Stimulated activated naive CD8-positive, alpha-beta T cell treated with anti-CD3 and anti-CD28 coated beads, Interleukin-15, Interleukin-2, amounts not matched to agents 100 U/mL and 50 U/mL, for 24 hours (primary cell): ENCODE measurements at places on chromosomes 11 and 22.

DNA sequence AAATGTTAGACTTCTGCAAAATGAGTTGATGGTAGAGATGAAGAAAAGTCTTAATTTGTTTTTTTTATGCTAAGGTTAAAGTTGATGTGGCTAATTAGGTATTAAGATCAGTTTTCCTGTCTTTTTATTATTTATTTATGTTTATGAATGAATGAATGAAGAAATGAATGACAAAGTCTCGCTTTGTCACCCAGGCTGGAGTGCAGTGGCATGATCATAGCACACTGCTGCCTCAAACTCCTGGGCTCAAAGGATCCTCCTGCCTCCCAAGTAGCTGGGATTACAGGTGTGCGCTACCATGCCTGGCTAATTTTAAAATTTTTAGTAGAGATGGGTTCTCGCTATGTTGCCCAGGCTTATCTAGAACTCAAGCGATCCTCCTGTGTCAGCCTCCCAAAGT lies 29.2 kb downstream of the MTMR3 start:
- no peak for DNase-seq

GRCh38 chr11:75100314-75100713 lies 3.6 kb upstream of the OR2AT4 start:
- peak; percentile 34 for DNase-seq

DNA sequence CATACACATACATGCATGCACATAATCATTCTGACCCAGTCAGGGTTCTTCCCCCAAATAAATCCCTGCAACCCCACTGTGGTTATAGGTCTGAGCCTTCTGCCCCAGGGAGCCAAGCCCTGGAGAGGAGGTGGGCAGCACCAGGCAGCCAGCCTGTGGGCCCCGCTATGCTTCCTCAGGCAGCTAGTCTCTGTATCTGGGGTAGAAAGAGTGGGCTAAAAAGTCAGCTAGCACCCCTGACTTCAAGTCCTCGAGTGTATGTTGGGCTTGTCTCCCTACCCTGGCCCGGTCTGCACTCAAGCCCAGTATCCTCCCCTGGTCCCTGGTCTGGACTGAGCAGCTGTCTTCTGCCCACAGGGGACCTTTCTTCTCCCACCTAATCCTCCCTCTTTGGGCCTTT lies 28.0 kb downstream of the KCNQ1OT1 start:
- DNase-seq: no peak

DNA sequence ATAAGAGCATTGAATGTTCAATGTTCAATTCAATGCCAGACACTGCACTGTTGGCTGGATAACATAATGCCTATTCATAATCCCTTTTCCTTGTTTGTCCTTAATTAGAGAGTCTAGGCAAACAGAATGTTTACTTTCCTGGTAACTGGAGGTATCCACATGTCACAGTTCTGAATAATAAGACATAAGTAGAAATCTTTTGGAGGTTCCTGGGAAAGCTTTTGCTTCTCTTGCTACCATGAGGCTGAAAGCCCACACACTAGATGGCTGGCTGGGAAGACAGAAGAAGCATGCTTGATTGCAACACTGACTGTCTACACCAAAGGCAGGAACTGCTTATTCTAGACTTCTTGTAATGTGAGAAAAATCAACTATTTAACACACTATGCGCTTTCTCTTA lies 79.5 kb downstream of the GAB2 start:
- no peak for DNase-seq

DNA sequence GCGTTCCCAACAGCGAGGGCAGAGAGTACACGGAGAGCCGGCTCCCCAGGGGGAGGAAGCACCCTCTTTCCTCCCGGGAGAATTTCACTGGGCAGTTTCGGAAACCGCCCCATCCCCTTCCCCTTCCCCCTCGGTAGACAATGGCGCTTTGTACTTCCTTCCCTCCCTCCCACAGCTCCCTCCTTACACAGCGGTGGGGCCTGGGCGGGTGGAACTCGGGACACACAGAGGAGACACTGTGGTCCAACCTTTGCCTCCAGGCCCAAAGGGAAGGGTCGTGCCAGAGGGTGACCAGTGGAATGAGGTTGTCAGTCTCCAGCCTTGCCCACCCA lies 4.3 kb downstream of the SMTN start:
- no peak for DNase-seq

GRCh38 chr22:38419121-38419857 lies 35.7 kb downstream of the KCNJ4 start:
- no peak for DNase-seq

DNA sequence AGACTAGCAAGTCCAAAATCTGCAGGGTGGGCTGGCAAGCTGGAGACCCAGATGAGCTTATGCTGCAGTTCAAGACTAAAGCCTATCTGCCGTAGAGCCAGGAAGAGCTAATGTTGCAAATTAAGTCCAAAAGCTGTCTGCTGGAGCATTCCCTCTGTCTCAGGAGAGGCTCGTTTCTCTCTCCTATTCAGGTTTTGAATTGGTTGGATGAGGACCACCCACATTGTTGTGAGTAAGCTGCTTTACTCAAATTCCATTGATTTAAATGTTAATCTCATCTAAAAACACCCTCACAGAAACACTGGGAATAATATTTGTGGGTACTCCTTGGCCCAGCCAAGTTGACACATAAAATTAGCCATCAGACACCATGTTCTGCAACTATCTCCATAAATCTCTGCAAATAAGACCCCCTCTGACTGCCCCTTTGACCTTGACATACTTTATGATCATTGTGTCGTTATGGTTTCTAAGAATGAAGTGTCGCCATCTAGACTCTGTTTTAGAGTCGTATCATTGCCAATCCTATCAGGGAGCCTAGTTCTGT lies 16.8 kb upstream of the CUL5 start:
- DNase-seq: no peak

DNA sequence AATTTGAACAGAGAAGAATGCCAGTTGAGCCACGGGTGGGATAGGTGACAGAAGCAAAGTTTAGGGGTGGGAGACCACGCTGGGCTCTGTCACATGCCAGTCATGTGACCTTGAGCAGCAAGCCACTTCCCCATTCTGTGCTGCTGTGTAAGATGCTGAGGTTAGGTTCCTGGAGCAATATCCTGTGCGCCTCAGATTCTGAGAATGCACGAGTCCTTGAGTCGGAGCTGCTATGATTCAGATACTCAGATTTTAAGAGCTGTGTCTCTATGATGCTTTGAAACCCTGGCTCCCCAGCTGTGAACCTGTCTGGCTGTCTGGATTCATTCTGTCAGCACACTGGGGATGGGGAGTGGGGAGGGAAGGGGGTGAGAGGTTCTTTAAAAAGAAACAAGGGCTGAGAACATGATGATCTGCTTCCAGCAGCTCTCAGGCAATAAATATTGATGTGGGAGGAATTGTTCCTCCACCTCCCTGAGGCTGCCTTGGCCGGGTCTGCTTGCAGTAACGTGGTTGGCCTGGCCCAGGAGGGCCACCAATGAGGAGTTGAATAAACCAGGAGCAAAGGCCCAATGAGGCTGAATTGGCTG lies 24.0 kb downstream of the SLCO2B1 start:
- DNase-seq: no peak

GRCh38 chr11:84720706-84721402 lies 906.3 kb downstream of the DLG2 start:
- peak; percentile 6 for DNase-seq

- no peak for DNase-seq
Measured at GRCh38 chr11:109511598-109511997, 89.6 kb downstream of the C11orf87 start.

DNA sequence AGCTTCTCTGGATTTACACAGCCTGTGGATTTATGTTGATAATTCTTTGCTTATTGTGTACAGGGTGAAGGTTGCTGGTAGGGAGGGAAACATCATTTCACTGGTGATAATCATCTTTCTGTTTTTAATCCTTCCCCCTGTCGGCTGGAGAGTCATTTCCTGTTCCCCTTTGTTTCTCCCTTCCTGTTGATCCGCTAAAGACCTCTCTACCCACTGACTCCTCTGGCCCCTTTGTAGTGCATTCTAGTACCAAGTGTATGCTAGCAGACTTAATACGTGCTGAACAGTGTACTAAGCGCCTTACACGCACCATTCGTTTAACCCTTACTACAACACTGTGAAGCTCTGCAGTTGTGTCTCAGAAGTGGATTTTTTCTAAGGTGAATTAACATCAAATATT lies 19.0 kb upstream of the OR9Q1 start:
- DNase-seq: no peak

DNA sequence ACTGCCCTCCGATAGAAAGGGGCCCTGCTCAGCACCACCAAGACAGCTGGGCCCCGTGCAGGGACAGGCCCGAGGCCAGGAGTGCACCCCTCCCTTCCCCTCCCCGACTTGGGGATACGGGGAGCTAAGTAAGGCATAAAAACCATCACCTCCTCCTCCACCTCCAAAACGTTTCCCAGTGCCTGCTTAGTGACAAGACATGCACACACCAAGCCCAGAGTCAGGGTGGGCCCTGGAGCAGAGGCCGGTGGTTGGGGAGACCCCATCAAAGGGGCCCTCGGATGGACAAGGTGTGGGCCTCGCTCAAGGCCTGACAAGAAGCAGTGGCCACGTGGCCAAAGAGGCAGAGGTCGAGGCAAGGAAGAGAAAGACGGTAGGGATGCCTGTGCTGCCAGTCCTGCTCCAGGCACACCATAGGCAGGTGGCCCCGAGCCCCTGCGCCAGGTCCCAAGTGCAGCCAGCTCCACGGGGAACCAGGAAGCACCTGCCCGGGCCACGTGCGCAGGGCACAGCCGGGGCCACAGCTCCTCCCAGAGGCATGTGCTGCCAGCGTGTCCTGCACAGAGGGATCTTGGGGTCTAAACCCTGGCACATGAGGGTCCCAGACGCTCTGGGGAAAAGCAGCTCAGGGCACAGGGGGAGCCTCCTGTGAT lies 53.0 kb downstream of the BRD1 start:
- DNase-seq: no peak

GRCh38 chr22:31337178-31337577 lies 9.0 kb downstream of the PATZ1 start:
- DNase-seq: peak; percentile 68
